ENCODE measurements at places on chromosomes 13 and 19.

- DNase-seq, result peak; percentile 13
Observed at GRCh38 chr13:73998631-73999030, 135.6 kb downstream of the KLF12 start.

- no peak for DNase-seq
Observed at GRCh38 chr19:8085598-8086408, 33.2 kb downstream of the CCL25 start.

DNA sequence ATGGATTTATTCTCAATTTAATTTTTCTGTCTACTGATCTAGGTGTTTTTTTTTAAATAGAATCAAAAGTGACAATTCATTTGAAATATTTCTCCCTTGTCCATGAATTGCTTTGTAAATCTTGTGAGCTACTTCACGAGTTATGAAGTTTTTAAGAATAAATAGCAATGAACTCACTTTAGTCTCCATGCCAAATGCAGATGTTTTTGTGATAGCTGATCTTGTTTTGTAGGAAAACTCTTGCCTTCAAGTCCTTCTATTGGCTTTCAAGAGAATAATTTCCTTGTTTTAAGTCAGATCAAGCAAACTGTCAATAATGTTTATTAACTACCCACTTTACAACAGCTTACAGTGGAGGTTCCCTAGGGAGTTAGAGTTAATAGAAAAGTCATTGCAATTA lies 99.8 kb downstream of the ITGBL1 start:
- no peak for DNase-seq

- DNase-seq, result no peak
Observed at GRCh38 chr19:18446811-18447359, 9.0 kb upstream of the ISYNA1 start.

DNA sequence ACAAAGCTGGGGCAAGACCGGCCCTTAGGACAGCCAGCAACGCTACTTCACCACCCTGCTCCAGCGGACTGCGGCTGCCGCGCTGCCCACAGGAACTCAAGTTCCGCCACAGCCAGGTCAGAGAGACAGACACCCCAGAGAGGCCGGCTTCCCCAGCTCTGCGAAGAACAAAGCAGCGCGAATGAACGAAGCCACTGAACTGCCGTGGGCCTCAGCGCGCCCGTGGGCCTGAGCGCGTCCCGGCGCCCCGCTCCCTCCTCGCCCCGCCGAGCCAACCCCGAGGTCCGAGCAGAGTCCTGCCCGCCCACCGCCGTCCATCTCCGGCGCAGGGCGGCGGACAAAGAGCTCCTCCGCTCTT lies 158.4 kb downstream of the RNF17 start:
- DNase-seq, result no peak

GRCh38 chr13:98503175-98504028 lies 73.5 kb downstream of the STK24 start:
- no peak for DNase-seq

DNA sequence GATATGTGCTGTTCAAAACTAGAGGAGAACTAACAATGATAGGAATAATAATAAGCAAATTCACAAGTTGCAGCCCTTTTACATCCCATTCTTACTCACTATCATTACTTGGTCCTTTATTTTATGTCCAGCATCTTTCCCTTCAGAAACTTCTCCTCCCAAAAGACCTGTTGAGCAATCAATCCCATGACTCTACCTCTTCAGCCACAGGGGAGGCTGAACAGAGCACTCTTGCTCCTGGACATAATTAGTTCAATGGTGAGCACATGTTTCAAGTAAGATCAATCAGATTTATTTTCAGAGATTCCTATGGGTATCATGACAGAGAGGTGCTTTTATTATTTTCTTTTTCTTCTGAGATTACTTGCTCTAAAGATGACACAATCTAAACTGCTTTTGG lies 260.0 kb downstream of the COG6 start:
- no peak for DNase-seq

GRCh38 chr13:110902370-110902769 lies 12.5 kb downstream of the ANKRD10 start:
- DNase-seq, result no peak

- DNase-seq, result no peak
Observed at GRCh38 chr13:69970520-69970919, 137.1 kb upstream of the ATXN8OS start.

Measured in B cell (primary cell).